ENCODE measurements at places on chromosomes 13 and 19.

GRCh38 chr19:17528610-17529009, 17.2 kb downstream of the PGLS start:
- no peak for DNase-seq

GRCh38 chr13:26561651-26562511, 4.4 kb downstream of the WASF3 start:
- DNase-seq, result no peak

GRCh38 chr13:65292488-65292901, 1937.6 kb downstream of the PCDH9 start:
- no peak for DNase-seq

DNA sequence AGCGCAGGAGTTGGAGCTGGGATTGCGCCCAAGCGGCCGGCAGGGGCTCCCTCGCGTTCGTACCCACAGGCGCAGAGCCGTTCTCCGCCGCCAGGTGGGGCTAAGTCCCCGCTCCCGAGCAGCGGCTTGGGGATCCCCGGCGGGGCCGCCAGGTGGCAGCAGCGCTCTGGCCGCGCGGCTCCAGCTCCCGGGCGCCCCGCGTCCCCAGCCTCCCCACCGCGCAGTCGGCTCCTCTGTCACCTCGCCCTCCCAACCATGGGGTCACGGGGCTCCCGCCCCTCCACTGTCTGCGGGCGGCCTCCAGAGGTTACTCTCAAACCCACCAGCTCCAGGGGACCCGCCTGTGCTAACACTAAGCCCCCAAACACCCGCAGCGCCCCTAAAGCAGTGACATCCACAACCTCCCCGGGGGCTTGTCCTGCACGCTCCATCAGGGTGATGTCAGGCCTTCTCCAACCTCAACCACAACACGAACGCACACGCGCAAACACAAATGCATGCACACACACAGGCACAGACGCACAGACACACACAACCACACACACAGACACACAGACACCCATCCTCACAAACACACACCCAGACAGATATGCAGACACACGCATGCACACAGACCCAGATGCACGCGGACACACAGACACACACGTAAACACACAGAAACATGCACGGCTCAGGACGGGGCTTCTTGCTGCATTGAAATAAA, 18.4 kb upstream of the KCTD15 start:
- DNase-seq, result no peak

- no peak for DNase-seq
Observed at GRCh38 chr19:29499921-29500590, 25.7 kb upstream of the VSTM2B start.

DNA sequence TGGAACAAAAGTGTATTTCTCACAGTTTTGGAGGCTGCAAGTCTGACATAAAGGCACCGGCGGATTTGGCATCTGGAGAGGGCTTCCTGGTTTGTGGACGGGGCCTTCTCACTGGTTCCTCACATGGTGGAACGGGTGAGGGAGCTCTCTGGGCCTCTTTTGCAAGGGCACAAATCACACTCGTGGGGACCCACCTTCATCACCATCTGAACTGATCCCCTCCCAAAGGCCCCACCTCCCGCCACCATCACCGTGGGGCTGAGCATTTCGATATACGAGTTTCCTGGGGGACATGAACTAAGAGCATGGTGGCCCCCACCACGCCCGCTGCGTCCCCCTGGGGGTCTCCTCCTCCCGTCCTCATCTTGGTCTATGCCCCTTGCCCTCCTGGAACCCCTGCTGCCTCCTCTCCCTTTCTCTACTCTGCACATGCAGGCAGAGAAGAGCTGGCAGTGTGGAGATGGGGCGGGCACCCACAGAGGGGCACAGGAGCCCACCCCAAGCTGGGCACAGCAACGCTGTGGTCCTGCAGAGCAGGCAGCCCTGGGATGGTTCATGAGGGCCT, 20.8 kb upstream of the SPACA7 start:
- no peak for DNase-seq

GRCh38 chr13:23912469-23912868, 15.2 kb upstream of the C1QTNF9B start:
- DNase-seq, result no peak

DNA sequence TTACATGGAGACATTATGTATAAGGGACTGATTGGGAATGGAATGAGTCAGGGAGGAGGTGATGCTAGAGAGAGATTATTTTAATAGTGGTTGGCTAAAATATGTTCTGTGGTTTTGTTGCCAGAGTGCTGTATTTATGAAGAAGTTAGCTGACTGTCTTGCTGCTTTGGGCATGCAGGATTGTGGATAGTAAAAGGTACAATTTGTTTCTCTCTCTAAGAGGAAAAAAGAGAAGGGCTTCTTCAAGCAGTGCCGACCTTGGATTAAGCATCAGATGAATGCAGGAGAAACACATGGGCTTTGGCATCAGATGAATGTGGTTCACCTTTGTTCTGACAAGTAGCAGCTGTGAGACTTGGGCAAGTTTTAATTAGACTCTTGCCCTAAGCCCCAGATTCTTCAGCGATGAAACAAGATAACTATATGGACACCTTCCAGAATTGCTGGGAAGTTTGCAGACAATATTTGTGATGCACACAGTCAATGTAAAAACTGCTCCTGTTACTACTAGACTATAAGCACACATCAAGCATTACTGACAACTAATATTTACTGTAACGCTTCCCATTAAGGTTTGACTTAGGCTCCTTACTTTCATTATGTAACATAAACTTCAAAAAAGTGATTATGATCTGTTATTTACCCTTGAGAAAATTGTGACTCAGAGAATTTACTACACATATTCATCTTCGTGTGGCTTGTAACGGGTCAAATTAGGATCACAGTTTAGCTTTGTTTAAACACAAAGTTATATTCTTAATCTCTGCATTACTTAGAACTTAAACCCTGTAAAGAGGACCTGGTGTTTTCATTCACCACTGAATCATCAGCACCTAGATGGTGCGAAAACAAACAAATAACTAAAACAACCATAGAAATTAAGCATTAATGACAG, 824.0 kb downstream of the PCDH9 start:
- no peak for DNase-seq

- DNase-seq, result no peak
Observed at GRCh38 chr19:6392221-6393073, 517 bp downstream of the GTF2F1 start.

- no peak for DNase-seq
Observed at GRCh38 chr19:40392894-40393517, 3.0 kb upstream of the HIPK4 start.

GRCh38 chr13:68257111-68257842, 1027.1 kb upstream of the PCDH9 start:
- DNase-seq, result no peak

GRCh38 chr13:45781553-45782326, 69.8 kb downstream of the SIAH3 start:
- DNase-seq, result no peak

- no peak for DNase-seq
Observed at GRCh38 chr19:54459282-54460229, 4.0 kb downstream of the LENG9 start.

- no peak for DNase-seq
Observed at GRCh38 chr19:2202366-2202765, 33.8 kb downstream of the PLEKHJ1 start.

DNA sequence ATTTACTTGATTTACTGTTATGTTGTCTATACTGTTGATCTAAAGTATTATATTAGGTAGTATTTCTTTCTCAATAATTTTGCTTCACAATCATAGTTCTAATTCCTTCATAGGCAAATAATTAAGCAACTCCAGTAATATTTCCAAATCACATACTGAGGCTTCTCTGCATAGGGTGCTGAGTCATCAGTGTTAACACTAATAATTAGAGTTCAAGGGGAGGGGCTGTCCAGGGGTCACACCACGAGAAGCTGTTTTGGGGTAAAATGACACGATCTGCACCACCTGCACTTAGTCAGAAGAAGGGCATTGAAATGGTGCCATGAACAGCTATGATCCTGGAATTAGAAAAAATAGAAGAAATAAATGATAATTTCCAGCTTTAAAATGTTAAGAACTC, 1230.9 kb upstream of the SLC10A2 start:
- no peak for DNase-seq

DNA sequence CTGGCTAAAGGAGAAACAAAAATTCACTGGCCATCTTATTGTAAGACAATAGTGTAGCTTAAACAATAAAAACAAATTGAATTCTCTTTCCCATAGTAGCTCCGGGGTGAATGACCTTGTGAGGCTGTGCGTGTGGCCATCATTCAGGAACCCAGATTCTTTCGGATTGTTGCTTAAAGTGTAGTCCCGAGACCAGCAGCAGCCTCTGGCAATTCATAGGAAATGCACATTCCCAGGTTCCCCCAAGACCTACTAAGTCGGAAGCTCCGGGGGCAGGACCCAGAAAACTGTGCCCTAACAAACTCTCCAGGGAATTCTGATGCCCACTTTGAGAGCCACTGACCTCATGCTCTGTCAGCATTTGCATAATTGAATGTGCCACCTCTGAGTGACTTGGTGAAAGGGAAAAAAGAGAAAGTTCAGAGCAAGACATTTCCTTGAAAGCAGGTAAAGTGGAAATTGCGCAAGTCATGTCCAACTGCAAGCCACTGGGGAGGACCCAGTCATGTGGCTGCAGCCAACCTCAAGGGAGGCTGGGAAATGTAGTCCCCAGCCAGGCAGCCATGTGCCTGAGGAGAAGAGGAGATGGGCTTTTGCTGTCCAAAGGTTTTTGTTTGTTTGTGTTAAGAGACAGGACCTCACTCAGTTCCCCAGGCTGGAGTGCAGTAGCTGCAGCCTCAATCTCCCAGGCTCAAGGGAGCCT, 50.7 kb upstream of the PNMA8B start:
- DNase-seq, result no peak

- DNase-seq, result no peak
Observed at GRCh38 chr13:63455938-63456337, 2040.3 kb upstream of the PCDH20 start.

DNA sequence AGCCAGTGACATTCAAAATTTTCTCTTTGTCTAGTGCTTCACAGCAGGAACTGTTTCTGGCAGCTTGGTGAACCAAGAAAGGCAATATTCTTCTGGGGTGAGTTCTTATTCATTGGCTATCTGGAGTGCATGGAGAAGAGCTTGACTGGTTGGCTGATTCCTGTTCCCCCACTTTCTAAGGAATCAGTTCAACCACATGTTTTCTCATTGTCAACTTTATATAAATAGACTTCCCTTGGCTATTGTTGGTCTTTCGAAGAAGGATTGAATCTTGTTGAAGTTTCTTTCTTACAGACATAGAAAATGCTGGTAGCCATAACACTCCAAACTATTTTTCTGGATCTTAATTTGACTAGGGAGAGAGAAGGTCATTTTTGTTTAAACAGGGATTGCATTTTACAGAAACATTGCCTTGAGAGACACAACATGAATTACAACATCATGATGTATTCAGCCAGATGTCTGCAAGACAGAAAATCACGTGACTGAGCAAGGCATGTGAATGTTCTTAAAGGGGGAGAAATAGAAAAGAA, 85.2 kb downstream of the EDNRB start:
- DNase-seq, result no peak

- peak; percentile 83 for DNase-seq
Observed at GRCh38 chr19:41264581-41265394, 616 bp downstream of the HNRNPUL1 start.

DNA sequence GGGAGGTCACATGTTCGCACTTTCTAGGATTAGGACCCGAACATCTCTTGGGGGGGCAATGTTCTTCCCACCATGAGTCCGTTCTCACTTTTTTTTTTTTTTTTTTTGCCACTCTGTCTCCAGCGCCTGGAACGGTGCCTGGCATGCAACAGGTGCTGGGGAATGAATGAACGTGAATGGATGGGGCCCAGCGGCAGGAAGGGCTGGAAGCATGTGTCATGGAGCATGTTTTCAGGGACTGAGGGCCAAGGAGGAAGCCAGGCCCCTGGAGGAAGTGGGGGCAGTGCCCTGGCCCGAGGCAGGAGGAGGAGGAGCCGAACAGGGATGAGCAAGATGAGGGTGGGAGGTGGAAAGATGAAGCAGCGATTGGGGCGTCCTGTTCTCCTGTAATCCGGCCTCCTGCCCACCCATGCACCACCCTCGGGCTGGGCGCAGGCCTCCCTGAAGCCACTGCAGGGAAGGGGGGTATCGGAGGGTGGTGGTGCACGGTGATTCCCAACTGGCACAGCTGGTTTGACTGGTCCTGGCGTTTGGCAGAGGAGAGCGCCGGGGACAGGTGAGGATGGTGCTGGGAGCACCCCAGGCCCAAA, 8.8 kb upstream of the SULT2B1 start:
- no peak for DNase-seq

DNA sequence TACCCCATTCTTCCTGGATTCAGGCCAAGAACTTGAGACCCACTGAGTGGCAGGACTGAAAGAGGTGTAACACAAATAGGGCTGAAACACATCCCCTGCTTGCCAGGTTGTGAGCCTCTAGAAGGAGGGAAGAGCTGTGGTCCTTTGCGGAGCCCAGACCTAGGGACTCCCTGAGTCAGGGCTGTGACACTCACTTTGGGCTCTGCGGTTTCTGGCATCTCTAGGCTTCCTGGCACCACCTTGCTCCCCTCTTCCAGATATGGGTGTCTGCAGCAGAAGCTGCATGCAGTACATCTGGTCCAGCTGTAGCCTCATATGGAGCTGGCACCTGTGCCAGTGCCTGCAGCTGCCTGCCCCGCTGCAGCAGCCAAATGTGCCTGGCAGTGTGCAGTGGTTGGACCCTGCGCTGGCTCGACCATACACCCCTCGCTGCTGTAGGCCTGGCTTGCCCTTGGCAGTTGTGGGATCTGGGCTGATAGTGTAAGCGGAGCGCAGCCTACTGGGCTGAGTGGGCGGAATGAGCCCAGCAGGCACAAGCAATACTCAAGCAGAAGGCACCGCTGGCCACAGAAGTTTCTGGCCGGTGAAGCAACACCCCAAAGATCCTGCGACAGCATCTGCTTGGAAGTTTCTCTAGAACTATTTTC, 290.4 kb downstream of the SLITRK6 start:
- DNase-seq, result no peak

DNA sequence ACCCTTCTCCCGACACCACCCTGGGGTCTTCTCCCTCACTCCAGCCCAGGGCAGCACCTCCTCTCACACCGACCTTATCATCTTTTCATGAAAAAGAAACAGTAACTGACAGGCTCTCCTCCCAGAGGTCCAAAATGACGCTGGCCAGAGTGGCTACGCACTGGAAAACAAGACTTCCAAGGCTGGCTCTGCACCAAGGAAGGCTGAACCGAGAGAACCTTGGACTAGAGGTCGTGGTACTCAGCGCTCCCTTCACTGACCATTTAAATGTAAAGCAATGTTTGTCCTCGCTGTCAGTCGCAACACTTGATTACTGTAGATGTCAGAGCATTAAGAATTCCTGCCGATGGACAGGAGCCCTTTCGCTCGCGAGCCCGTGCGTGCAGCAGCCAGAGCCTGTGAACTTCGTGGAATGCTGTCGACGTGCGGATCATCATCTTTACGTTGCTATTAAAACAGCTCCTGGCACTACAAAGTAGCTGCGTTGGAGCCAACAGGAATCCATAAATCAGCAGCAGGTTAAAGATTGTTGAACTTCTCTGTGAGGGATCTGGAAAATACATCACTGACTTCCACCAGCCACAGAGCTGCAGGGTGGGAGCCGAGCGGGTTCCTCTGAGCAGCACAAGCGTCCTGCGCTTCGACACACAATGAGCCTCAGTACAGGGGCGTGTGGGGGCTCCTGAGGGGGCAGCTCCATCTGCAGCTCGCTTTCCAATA, 125.5 kb upstream of the MCF2L start:
- DNase-seq, result no peak

Measured in suprapubic skin (tissue), 4 donors.